ENCODE measurements at places on chromosomes 7 and 10. TPM values are rescaled to one million over a fixed set of nuclear protein-coding genes. Genes with fewer than 3 reads are reported as not detected.

The HGF gene
- total RNA-seq: 2.0 TPM

The INHBA gene
- 20.2 TPM for total RNA-seq

The GPAM gene
- total RNA-seq: 5.2 TPM

The CAMK1D gene
- total RNA-seq: 2.0 TPM

The SEM1 gene
- total RNA-seq: 25.6 TPM

The WNT8B gene
- total RNA-seq: not detected

The GNG11 gene
- total RNA-seq: 302 TPM

The TMEM213 gene
- not detected for total RNA-seq

The MBL2 gene
- not detected for total RNA-seq

The TRDMT1 gene
- 2.0 TPM for total RNA-seq

The CH25H gene
- total RNA-seq: not detected

The VWA2 gene
- 0.05 TPM for total RNA-seq

The URGCP gene
- total RNA-seq: 21.2 TPM

The TRA2A gene
- 29.8 TPM for total RNA-seq

The KCNIP2 gene
- total RNA-seq: 0.48 TPM

The IGF2BP3 gene
- total RNA-seq: 98.3 TPM

The HMX3 gene
- not detected for total RNA-seq

The TAS2R41 gene
- total RNA-seq: not detected

The SPDYE9 gene
- not detected for total RNA-seq

The ZNF117 gene
- total RNA-seq: 20.4 TPM

The PBLD gene
- 5.2 TPM for total RNA-seq

The RTKN2 gene
- total RNA-seq: 0.29 TPM

The MAGI2 gene
- 6.7 TPM for total RNA-seq

The SORBS1 gene
- total RNA-seq: 4.2 TPM

The DLX6 gene
- not detected for total RNA-seq

The AMPH gene
- not detected for total RNA-seq

The ZPBP gene
- not detected for total RNA-seq

The VSIR gene
- 53.8 TPM for total RNA-seq

The STAG3 gene
- total RNA-seq: 0.15 TPM

The SFTPA1 gene
- not detected for total RNA-seq

The LIPJ gene
- not detected for total RNA-seq

The CALCR gene
- not detected for total RNA-seq

The UPK3BL2 gene
- total RNA-seq: 9.7 TPM

The KLHDC10 gene
- total RNA-seq: 18.0 TPM

The LDB3 gene
- total RNA-seq: not detected

The PLXNA4 gene
- 1.2 TPM for total RNA-seq

The C10orf105 gene
- not detected for total RNA-seq

The ARL5B gene
- 13.7 TPM for total RNA-seq

The CLDN15 gene
- 6.0 TPM for total RNA-seq

The NUP205 gene
- total RNA-seq: 52.1 TPM

The DPYSL4 gene
- total RNA-seq: 42.2 TPM

The LRRN3 gene
- 0.76 TPM for total RNA-seq

The PNLIPRP1 gene
- not detected for total RNA-seq

The TMEM130 gene
- total RNA-seq: not detected

The NEUROG3 gene
- not detected for total RNA-seq

The DNMBP gene
- total RNA-seq: 48.3 TPM

The CHST15 gene
- 68.1 TPM for total RNA-seq

The MMP21 gene
- not detected for total RNA-seq

The ANKRD1 gene
- 436 TPM for total RNA-seq
